Stimulated activated CD8-positive, alpha-beta memory T cell treated with anti-CD3 and anti-CD28 coated beads, Interleukin-4, amount 100 ng/mL, for 24 hours (primary cell): ENCODE measurements at places on chromosomes 2 and 18.

- no peak for DNase-seq
Measured at GRCh38 chr2:20762945-20763683, 59.8 kb downstream of the LDAH start.

DNA sequence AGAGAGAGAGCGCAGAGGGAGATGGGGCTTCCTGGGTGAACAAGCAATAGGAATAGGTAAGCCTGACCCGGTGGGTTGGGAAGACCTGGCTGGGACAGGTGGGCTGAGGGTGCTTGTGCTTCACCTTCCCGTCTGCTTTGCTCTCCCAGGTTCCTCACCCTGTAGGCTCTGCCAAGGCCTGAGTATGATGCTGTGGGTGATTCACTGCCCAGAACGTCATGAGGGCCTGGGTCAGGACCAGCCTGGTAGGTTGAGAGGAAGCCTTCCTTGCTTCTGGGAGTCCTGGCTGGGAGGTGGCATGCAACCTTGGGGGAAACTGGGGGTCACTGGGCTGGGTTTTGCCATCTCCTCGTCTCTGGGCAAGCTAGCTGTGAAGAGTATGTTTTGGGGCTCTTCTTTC is 220.2 kb upstream of the APCDD1 start:
- DNase-seq = no peak

DNA sequence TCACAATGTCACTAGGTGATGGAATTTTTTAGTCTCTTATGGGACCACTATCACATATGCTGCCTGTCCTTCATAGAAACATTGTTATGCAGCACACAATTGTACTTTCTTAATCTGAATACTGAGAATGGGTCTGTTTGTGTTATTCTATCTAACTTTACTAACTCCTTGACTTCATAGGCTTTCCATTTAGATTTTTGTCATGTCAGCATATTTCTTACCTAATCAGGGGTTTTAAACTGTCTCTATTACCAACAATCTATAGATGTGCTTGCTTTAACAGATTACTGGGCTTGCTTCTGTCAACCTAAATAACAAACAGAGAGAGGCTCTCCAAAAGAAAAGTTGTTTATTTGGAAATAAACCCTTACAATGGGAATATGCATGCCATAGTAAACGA is 289.6 kb upstream of the ZNF804A start:
- no peak for DNase-seq

DNA sequence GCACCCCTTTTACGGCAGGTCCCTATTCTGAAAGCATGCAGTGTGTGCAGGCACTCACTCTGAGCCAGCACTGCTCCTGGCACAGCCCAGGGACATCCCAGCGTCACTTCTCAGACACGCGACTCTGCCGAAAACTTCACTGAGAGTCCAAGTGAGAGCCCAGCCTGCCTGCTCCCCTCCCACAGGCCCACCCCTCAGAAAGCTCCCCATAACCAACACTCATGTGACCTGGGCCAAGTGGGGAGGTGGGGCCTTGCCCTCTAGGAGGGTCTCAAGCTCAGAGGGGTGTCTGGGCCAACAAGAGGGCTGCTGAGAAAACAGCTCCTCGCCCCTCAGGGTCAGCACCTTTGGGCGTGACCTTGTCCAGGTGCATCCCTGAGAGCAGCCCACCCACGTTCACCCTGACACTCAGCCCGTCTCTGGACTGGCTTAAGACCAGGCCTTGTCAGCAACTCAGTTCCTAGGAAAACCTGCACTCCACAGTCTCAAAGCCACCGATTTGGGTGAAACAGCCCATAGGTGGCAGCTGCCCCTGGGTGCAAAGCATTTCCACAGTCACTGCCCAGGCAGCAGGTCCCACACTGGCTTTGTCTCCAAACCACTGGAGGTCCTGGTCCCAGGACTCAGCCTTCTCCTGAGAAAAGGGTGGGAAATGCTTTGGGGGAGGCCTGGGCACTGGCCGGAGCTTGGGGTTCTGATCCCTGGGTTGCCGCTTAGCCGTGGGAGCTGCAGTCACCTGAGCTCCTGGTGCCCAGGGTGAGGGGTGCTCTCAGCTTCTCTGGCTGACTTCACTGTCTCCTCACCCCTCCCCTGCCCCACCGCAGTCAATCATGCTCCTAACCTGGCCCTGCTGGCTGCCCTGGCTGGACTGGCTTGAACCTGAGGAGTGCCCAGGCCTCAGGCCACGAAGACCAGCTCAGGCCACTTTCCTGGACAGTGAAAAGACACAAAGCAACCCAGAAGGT is 209.6 kb downstream of the HDAC4 start:
- no peak for DNase-seq

DNA sequence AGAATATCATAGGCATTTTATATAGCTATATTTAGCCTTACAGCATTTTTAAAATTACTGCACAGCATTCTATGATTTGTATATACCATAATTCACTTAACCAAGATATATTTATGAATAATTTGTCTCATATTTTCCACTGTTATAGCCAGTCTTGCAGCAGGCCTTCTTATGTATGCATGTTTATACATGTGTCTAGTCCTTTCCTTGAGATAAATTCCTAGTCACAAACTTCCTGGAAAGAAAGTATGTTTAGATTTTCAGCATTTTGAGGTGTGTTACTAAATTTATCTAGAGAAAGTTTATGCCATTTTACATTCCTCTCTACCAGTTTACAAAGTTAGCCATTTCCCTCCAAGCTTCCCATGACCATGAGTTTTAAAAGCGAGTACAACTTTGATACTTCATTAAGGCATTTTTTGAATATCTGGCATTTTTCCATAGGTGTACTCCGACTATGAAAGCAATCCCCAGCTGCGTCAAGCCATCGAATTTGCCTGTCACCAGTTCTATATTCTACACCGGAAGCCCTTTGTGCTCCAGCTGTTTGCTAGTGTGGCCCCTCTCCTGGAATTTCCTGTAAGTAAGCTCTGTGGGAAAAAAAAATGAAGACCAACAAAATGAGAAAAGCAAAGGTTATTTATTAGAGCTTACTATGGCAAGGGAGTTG is 59.4 kb upstream of the RPE start:
- DNase-seq = no peak
